Activated CD4-positive, alpha-beta T cell treated with anti-CD3 and anti-CD28 coated beads for 1 hour (primary cell): ENCODE measurements at places on chromosomes 1 and 21.

- DNase-seq, result no peak
Observed at GRCh38 chr1:157181258-157181657, 43.1 kb upstream of the ETV3 start.

GRCh38 chr1:207404849-207405525 lies 49.1 kb upstream of the CR2 start:
- DNase-seq, result no peak

- no peak for DNase-seq
Observed at GRCh38 chr1:8297245-8297644, 20.7 kb upstream of the SLC45A1 start.

- DNase-seq, result no peak
Observed at GRCh38 chr21:16198546-16198945, 468.8 kb downstream of the USP25 start.

GRCh38 chr1:93979040-93979717 lies 69.9 kb upstream of the GCLM start:
- no peak for DNase-seq

DNA sequence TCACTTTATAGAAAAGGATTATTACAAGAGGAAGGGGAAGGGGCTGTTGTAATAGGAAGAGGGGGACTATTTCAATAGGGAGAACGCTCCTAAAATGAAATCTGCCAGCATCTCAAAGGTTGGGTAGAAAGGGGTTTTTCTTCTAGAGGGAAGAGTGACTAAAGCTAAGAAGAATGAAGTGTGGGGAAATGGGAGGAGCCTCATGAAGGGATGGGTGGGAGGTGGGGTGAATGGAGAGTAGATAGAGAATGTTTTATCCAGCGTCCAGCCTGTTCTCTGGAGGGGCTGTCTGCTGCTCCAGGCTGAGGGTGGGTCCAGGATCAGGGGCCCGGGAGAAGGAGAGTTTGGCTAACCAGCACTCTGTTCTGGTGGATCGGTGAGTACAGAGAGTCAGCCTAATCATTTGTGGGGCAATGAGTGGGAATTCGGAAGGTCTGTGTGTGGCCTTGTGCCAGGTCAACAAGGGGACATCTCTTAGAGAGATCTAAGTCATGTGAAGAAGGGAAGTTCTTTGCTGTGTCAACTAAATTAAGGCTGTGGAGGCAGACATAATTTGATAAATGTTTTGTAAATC lies 25.2 kb downstream of the VN1R5 start:
- no peak for DNase-seq

- peak; percentile 14 for DNase-seq
Observed at GRCh38 chr1:62271948-62272728, 47.1 kb downstream of the KANK4 start.

DNA sequence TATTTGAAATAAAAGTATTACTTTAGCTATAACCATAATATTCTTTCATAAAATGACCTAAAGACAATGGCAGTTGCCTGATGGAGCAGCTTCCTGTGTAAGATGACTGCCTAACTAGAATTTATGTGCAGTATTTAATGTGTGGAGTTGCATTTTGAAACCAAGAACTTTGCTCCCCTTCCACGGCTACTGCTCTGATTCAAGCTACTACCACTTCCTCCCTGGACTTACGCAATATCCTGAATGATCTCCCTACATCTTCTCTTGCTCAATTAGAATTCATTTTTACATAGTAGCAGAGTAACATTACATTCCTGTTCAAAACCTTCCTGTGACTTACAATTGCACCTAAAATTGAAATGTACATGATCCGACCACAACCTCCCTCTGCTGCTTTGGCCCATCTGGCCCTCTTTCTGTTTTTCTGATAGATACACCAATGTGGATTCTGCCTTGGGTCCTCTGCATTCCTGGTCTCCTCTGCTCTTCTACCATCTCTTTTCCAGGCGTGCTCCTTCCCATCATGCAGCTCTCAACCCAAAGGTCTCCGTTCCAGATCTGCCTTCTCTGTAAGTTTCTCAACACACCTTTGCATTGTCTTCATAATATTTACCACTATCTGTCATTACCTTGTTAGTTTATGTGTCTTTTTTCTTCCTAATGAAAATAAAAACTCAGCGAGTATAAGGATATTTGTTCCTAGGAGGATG lies 47.4 kb upstream of the USP25 start:
- DNase-seq, result no peak

DNA sequence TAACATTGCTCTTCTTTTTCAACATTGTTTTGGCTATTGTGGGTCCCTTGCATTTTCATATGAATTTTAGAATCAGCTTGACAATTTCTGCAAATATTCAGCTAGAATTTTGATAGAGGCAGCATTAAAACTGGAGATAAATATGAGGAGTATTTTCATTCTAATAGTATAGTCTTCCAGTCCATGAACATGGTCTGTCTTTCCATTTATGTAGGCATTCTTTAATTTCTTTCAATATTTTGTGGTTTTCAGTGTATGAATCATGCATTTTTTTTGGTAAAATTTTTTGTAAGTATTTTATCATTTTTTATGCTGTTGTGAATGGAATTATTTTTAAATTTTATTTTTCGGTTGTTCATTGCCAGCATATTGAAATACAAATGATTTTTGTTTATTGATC lies 97.2 kb downstream of the DNAH14 start:
- no peak for DNase-seq

DNA sequence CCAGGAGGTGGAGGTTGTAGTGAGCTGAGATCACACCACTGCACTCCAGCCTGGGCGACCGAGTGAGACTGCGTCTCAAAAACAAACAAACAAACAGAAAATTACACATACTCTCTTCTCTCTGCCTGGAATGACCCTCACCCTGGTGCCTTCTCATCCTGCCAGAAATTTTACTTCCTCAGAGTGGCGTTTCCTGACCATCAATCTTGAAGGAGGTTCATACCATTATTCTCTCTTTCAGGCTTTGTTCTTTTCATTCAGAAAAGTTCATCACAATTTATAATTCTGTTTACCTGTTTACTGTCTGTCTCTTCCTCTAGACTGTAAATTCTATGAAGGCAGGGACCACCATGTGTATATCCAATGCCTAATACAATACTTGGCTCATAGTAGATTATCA lies 79.3 kb downstream of the RPS6KA1 start:
- no peak for DNase-seq

DNA sequence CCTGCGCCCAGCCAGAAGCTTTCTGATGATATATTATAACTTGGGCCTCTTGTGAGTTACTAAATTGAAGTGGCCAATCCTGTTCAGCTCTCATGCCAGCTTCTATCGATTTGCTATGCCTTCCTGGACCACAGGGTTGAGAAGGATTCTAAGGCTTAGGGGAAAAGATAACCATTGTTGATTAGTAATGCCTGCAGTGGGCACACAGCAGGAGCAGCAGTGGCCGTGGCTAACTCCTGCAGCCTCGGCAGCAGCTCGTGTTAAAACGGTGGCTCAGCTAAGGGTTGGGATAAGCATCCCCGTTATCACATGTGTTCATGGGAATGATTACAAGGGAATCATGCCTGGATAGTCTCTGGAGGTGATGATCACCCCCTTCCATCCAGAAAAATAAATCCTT lies 20.5 kb upstream of the KCNE2 start:
- no peak for DNase-seq

DNA sequence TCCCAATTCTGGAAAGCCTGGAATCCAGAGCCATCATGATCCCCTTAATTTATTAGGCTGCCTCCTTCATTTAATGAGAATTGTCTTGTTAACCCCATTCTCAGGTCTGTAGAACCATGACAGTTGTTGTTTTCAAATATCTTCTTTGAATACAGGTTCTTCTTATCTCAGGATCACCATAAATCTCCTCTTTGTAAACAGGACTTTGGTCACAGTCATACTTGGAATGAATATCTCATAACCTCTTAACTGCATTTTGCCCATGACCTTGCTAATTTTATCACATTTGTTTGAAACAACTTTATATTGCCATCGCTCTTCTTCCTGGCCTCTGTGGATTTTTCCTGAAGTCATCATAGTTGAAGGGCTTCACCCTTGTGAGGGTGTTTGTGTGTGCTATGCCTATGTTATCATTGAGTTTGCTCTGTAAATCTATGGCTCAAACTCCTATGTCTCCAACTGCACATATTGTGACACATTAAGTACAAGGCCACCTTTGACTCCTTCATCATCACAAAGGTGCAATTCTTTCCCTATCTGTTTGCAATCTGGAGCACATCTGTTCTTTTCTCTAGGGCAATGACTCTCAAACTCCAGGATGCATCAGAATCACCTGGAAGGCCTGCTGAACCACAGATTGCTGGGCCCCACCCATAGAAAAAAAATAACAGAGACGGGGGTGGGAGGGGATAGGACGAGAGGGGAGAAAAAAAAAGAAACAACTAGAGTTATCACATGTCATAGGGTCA lies 54.2 kb downstream of the FCRL5 start:
- DNase-seq, result no peak

DNA sequence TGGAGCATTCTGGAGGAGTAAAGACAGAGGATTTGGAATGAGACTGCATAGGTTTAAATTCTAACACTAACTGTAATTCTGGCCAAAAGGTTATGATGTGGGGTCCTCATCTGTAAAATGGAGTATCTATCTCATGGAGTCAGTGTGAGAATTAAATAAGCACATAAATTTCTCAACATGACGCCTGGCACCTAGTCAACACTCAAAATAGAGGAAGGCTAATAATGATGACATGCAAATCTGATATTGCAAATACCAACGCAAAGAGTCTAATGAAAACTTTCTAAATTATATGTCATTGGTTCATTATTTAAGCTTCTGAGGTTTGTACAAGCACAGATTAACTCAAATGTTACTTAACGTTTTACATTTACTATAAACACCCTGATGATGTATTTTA lies 29.6 kb downstream of the APP start:
- no peak for DNase-seq

GRCh38 chr1:90879281-90879680 lies 142.6 kb downstream of the ZNF644 start:
- DNase-seq, result no peak

DNA sequence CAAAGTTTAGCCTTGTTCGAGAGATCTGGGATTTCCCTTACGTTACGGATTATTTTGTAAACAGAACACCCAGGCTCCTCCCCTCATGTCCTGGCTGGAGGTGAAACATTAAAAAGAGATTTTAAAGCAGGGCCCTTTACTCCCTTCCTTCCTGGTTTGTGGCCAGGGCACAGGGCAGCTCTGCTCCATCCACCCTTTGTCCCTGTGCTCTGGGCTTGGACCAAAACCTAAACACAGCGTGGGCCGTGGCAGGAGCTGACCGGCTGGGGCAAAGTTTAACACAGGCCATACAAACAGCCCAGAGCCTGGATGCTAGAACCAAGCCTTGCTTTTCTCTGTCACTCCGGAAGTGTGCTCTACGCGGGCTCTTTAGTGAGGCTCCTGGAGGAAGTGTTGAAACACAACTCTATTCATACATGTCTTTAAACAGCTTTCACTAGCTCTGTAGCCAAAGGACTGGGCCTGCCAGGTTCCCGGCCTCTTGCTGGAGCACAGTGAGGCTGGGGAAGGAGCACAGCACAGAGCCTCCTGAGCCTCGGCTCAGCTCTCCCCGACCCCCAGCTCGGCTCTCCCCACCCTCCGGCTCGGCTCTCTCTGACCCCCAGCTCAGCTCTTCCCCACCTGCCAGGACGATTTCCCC lies 84.7 kb downstream of the PDE9A start:
- no peak for DNase-seq

DNA sequence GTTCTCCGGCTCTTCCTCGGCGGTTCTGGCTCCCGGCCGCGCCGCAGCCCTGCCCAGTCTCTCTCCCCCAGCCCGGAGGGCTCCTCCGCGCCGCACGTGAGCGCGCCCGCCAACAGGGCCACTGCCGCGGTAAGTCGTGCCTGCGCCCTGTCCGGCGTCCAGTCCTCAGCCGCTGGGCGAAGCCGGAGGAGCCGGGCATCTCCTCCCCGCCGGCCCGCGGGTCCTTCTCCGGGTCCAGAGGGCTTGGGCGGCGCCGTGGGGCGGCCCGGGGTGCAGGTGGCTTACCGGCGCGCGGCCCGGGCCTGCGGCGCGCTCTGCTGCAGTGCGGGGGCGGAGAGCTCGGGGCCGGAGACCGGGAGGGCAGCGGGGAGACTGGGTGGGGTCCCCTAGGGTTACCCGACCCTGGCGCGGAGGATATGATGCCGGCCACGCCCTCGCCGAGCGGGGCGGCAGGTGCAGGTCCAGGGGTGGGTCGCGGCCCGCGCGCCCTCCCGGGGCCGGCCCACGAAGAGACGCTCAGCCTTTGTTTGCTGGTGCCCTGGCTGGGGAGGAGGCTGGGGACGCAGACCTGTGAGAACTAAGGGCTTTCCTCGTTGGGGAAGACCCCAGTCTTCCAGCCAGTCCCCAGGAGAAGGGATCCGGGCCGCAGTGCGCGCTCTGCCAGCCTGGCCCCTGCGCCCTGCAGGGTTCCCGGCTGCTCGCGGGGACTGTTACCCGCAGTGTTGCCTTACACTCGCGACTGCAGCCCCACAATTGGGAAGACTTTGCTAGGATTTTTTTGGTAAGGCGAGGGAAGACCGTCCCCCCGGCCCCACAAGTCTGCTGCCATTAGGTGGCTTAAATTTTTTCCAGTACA lies at the start of gene DOP1B:
TSS of gene DOP1B (plus strand) at position 10 of the 856 bp plus-strand sequence. CDS start 7,910 bp downstream, outside the sequence.
- DNase-seq, result peak; percentile 26

DNA sequence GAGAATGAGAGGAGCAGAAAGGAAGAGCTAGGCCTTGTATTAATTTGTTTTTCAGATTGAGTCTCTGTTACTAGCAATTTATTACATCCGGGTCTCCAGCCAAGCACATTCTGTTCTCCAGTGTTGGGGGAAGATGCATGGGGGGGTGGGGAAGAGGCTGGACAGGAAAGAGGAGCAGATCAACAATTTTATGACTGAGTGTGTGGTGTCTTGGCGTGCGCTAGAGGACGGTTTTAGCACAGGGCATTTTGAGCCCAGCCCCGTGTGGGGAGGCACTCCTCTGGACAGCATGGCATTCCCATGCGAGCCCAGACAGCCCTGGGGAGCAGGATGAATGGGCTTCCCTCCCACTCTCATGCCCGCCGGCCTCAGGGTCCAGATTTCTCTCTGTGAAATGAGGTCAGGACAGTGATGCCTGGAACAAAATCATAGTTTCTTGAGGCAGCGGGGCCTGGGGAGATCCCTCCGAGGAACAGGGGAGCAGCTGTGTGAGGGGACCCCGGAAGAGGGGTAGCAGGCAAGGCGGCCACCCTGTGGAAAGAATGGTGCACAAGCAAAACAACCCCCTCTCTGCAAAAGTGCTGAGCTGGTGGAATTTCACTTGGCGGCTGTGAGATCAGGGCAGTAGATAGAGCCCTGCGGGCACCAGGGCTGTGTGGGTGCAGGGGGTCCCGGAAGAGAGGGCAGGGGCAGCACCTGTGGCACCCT lies 16.3 kb downstream of the SOX13 start:
- no peak for DNase-seq

GRCh38 chr1:80066060-80066459 lies 1059.5 kb upstream of the ADGRL4 start:
- DNase-seq, result no peak

DNA sequence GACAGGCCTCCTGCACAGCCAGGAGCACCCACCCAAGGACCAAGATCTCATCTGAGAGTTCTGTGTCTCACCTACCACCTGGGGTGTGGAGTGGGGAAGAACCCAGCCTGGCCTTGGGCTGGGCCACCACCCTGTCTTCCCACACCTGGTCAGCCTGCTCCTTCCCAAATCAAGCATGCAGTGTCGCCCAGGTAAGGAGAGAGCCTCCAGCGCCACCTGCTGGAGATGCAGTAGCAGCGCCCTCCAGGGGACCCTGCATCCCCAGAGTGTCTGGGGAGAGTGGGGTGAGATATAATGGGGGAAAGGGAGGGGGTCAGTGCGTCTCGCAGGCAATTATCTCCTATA lies 32.3 kb downstream of the KIAA2013 start:
- DNase-seq, result peak; percentile 55

GRCh38 chr1:168636200-168636599 lies 59.8 kb downstream of the XCL1 start:
- DNase-seq, result no peak

GRCh38 chr21:34177919-34178567 lies 104.7 kb downstream of the MRPS6 start:
- DNase-seq, result no peak
